ENCODE measurements at places on chromosomes 12 and 14.

GRCh38 chr12:103751171-103751570 lies 89.9 kb downstream of the NT5DC3 start:
- peak; percentile 18 for DNase-seq

- no peak for DNase-seq
These were observed 16.0 kb downstream of the XRCC3 start for GRCh38 chr14:103699261-103699661.

GRCh38 chr14:68747393-68747792 lies 45.5 kb downstream of the ZFP36L1 start:
- peak; percentile 30 for DNase-seq

GRCh38 chr14:68193970-68194681 lies 374.5 kb downstream of the RAD51B start:
- DNase-seq, result no peak

- no peak for DNase-seq
These were observed 483.3 kb downstream of the ZFP36L1 start for GRCh38 chr14:68309616-68310015.

DNA sequence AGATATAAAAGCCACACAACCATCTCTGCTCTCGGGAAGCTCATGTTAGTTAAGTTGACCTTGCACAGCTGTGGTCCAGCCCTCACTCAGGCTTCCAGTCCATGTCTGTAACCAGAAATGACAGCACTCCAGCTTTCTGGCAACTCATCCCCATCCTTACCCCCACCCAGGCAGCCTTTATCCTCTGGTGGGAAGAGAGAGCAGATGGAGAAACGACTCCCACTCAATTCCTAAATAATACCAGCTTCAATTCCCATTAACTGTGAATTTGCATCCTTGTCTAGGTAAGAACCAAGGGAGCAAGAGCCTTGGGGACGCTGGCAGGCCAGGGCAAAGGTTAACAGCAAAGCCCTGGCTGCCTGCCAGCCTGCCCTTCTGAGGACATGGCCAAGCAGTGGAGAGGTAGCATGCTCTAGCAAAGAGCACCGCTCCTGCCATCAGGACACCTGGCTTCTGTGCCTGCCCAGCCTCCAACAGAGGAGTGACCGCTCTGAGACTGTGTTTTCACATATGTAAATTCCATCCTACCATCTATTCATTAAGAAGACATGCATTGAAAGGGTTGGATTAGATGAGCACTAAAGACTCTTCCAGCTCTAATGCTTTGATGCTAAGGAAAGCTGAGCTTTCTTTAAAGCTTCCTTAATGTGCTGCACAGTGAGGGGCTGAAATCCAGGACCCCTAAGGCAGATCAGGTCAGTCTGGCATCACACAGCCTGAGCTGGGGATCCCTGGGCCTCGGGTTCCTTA lies 236.1 kb downstream of the GRIN2B start:
- no peak for DNase-seq

DNA sequence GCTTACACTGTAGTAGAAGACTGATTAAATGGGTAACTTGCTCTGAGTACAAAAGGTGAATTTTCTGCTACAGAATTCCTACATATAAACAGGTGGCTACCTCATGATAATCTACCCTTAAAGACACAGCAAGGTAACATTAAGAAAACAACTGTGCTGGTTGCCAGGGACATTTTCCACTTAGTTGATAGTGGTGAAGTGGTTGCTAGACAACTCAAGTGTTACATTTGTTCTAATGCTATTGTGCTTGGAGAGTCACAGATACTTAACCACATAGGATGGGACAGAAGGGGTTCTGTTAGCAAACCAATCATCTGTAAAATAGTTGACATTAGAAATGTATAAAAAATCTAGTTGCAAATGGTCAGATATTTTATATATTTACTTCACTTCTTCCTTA lies 870.3 kb upstream of the SEL1L start:
- DNase-seq, result no peak

GRCh38 chr14:53355581-53356112 lies 202.5 kb upstream of the DDHD1 start:
- DNase-seq, result no peak

- peak; percentile 68 for DNase-seq
These were observed 520 bp upstream of the MON2 start for GRCh38 chr12:62466018-62466593.

- no peak for DNase-seq
These were observed 69.7 kb downstream of the SLC24A4 start for GRCh38 chr14:92392711-92393110.

- peak; percentile 38 for DNase-seq
These were observed 298.3 kb downstream of the SSPN start for GRCh38 chr12:26493656-26494055.

GRCh38 chr12:50053583-50053982 lies 3.8 kb upstream of the ASIC1 start:
- DNase-seq, result no peak

Data from T47D (cell line).